ENCODE measurements at places on chromosomes 1 and 21. TPM values are rescaled to one million over a fixed set of nuclear protein-coding genes. Genes with fewer than 3 reads are reported as not detected.

NUAK2 gene
- 31.2 TPM for total RNA-seq

LYPD8 gene
- 0.21 TPM for total RNA-seq

CYB5RL gene
- 2.4 TPM for total RNA-seq

SEC16B gene
- 1.4 TPM for total RNA-seq

CLEC20A gene
- total RNA-seq = not detected

NTMT2 gene
- total RNA-seq = not detected

TRNP1 gene
- total RNA-seq = 211 TPM

NTPCR gene
- 91.3 TPM for total RNA-seq

MLLT11 gene
- 10.3 TPM for total RNA-seq

PANK4 gene
- total RNA-seq = 10.3 TPM

SCAMP3 gene
- 95.7 TPM for total RNA-seq

ATAD3A gene
- total RNA-seq = 37.3 TPM

C1orf185 gene
- total RNA-seq = not detected

PIK3R3 gene
- total RNA-seq = 0.80 TPM

GPR37L1 gene
- 0.14 TPM for total RNA-seq

SLC35D1 gene
- total RNA-seq = 6.8 TPM

ENAH gene
- 95.8 TPM for total RNA-seq

PHLDA3 gene
- total RNA-seq = 173 TPM

BCL2L15 gene
- 0.94 TPM for total RNA-seq

C4BPA gene
- 0.55 TPM for total RNA-seq

LCE1C gene
- total RNA-seq = not detected

RIMS3 gene
- 0.46 TPM for total RNA-seq

RAB7B gene
- total RNA-seq = 1.4 TPM

PPM1J gene
- total RNA-seq = 1.4 TPM

OR2M4 gene
- total RNA-seq = not detected

CFAP57 gene
- 0.26 TPM for total RNA-seq

CCDC27 gene
- total RNA-seq = not detected

KRTCAP2 gene
- total RNA-seq = 252 TPM

OR2T35 gene
- total RNA-seq = not detected

RBP7 gene
- 6.3 TPM for total RNA-seq

TMPRSS15 gene
- not detected for total RNA-seq

RAD54L gene
- total RNA-seq = 12.2 TPM

FMO5 gene
- 0.18 TPM for total RNA-seq

SPATA21 gene
- not detected for total RNA-seq

C1orf167 gene
- not detected for total RNA-seq

RGS1 gene
- total RNA-seq = not detected

TNFAIP8L2 gene
- not detected for total RNA-seq

REN gene
- total RNA-seq = not detected

CFAP45 gene
- 0.66 TPM for total RNA-seq

NSUN4 gene
- 13.0 TPM for total RNA-seq

OR1C1 gene
- total RNA-seq = not detected

TEDDM1 gene
- not detected for total RNA-seq

KRTAP19-3 gene
- total RNA-seq = not detected

OVAAL gene
- total RNA-seq = not detected

IFNLR1 gene
- total RNA-seq = 1.5 TPM

ARHGEF11 gene
- total RNA-seq = 18.3 TPM

CACNA1E gene
- not detected for total RNA-seq

CFAP141 gene
- total RNA-seq = not detected

BSDC1 gene
- total RNA-seq = 20.6 TPM

ARHGEF16 gene
- 4.7 TPM for total RNA-seq

Measured in A549 treated with RU486 at 1 μM for 4 hours (cell line).